Astrocyte of the spinal cord (primary cell): ENCODE measurements at places on chromosomes 6 and 20.
A peak's percentile ranks its signal among the peaks of the same experiment; 100 is the strongest.

DNA sequence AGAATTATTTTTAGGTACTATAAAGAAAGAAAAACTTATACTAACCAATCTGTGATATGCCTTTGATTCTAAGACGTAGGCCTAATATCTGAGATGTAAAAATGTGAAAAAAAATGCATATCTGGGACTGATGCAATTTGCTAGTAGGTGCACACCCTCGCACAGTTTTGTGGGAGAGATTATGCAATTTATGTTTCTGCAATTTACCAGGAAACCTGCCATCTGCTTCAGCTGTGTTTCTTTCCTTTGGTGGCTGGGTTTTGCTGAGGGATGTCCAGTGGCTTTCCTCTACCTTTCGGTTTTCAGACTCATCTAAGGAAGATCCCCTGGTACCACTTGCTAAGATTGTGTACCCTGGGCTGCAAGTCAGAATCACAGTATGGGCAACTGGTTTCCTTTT is 186.9 kb downstream of the ZFP64 start:
- DNase-seq, result no peak

GRCh38 chr6:76631622-76632021 is 559.2 kb upstream of the IMPG1 start:
- DNase-seq, result no peak

DNA sequence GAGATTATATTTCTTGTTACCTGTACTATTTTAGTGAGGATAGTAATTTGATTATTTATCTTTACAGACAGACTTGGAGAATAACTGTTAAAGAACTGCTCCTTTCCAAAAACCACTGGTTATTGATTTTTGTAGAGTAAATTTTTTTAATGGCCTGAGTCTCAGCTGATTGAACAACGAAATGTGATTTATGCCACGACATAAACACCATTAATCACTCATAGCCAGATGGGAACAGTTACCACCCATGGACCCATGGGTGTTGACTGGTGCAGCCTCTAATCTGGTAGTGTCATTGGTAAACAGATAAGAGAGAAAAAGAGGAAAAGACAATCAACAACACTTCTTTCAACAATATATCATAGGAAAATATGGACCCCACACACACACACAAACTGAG is 101.4 kb upstream of the BEND6 start:
- no peak for DNase-seq

GRCh38 chr6:12118607-12119006 is 106.5 kb downstream of the HIVEP1 start:
- no peak for DNase-seq

GRCh38 chr20:63858393-63859165 is 2.7 kb upstream of the ABHD16B start:
- DNase-seq, result peak; percentile 80

DNA sequence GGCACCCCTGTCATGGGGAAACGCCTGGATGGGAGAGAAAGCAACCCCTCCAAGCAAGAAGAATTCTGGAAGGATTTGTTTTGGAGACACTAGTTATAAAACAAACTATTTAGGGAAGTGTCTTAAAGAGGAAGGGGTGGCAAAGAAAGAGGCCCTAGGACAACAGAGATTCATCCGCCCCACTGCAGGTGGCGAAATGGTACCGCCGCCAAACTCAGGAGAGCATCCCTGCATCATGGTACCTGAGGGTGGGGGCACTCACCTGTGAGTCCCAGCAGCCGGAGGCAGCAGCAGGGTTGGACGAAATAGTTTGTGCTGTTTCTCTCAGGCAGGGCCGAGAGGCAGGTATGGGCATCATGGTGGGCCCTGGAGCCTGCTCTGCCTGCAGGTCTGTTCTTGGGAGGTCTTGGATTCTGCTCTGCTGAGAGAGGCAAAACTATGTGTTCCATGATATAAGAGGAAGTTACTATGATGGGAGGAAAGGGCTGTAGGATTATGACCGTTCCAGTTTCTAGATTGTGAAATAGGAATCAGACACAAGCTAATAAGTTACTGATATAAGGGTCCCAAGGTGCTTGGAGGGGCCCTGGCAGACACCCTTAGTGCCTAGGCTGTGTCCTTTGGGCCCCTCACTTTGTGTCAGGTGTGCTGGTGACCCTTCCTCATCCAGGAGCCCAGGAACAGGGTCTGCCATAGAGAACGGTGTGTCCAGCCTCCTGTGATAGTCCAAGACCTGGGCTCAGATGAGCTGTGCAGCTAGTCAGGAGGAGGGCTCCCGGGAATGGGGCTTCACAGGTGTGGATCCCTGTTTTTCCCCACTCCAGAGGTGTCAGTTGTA is 20.4 kb downstream of the SIRPD start:
- DNase-seq, result no peak

GRCh38 chr20:47487175-47487917 is 14.3 kb upstream of the NCOA3 start:
- no peak for DNase-seq

- no peak for DNase-seq
Measured at GRCh38 chr6:63897952-63898351, 262.4 kb downstream of the PHF3 start.

DNA sequence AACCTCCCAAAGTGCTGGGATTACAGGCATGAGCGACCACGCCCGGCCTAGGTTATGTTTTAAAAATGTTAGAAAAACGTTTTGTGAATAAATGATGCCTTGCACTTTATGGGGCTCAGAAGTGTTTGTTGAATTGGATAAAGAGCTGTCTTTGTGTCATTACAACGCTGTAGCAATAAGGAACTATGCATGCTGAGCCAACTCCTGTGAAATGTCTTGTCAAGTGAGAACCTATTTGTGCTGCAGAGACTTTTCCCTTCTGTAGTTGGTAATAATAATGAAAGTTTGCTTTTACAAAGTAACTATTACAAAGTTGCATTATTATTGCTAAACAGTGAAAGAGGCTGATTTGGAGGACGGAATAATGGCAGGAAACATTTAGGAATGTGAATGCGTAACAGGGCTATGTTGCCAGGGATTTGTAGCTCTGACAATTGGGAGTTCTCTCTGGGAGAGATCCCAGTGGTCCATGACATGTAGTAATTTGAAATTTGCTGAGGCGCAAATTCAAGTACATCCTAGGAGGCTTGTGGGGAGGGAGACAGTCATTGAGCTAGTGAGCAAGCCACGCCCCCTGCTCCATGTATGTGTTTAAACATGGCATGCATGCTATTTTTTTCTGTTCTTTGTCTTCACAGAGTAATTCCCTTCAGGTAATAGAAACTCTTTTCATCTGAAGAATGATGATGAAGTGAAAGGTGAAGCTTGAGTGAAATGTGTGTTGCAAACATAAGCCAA is 16.8 kb upstream of the BICRAL start:
- no peak for DNase-seq

DNA sequence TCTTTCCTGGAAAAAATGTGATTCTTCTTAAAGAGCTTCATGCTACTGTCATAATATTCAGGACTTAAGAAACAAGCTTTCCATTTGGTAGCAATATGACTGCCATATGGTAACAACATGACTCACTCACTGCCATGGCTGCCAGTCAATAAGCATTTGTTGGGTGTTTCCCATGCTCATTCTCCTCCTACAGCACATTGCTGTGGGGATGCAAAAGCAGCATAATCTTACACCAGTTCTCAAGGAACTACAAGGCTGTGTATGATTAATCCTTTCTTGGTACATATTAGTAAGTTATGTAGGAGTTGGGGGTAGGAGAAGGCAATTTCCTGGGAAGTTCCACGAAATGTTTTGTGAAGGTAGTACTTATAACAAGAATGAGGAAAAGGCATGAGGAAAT is 76.7 kb downstream of the CEP162 start:
- peak; percentile 76 for DNase-seq

GRCh38 chr6:40340196-40340595 is 247.0 kb downstream of the LRFN2 start:
- DNase-seq, result no peak

DNA sequence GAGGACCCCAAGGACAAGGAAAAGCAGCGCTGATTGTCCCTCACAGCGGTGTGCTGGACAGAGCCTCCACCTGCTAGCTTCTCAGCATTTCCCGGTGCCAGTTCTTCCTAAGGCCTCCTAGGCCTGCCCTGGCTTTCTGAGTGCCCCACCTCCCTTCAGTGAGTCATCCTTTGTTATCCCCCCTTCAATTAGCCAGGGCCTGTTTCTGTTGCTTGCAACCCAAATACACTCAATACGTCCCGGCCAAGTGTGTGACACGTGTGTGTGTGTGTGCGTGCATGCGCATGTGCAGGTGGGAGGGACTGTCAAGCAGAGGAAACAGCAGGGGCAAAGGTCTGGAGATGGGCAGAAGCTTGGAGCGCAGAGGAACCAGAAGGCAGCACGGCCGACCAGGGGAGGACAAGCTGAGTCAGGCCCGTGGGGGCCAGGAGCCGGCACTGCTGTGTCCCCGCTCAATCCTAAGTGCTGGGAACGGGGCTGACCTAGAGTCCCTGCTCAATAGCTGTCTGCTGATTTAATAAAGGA is 159.8 kb downstream of the PREX1 start:
- no peak for DNase-seq

DNA sequence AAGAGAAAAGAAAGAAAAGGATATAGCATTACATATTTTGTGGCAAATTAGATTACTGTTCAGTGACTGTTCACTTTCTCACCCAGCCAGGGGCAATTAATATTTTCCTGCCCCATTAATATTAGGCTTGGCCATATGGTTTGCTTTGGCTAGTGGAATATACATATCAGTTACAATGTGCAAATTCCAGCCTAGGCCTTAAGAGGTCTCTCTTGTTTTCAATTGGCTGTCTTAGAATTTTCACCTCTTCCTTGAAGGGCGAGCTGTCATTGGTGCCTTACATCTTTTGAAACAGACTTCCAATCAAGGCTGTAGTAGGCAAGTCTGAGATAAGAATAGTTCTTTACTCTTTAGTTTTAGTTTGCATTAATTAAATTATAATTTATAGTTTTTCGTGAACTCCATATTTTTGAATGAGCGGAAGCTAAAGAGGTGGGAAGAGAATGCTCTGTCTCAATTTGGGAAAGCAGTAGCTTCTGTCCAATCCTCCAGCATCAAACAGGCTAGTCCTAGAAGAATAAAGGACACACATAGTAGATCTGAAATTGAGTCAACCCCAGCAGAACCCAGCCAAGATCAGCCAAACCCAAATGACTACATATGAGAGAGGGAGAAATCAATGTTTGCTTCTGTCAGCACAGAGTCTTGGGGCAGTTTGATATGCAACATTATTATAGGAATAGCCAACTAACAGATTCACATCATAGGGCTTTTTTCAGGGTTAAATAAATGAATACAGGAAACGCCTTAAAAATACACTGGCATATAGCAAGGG is 6.3 kb upstream of the CSNK2A1 start:
- DNase-seq, result no peak

DNA sequence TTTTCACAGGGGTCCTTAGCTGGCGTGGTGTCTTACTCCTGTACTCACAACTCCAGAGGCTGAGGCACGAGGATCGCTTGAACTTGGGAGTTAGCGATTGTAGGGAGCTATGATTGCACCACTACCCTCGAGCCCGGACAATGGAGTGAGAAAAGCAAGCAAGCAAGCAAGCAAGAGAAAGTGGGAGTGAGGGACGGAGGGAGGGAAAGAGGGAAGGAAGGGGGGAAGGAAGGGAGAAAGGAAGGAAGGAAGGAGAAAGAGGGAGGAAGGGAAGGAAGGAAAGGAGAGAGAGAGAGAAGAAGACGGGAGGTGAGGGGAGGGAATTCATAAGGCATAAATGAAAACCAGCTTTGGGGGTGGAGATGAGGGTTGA is 120.5 kb downstream of the TRIM27 start:
- DNase-seq, result no peak

GRCh38 chr6:46046558-46047174 is 31.0 kb upstream of the CLIC5 start:
- DNase-seq, result no peak

DNA sequence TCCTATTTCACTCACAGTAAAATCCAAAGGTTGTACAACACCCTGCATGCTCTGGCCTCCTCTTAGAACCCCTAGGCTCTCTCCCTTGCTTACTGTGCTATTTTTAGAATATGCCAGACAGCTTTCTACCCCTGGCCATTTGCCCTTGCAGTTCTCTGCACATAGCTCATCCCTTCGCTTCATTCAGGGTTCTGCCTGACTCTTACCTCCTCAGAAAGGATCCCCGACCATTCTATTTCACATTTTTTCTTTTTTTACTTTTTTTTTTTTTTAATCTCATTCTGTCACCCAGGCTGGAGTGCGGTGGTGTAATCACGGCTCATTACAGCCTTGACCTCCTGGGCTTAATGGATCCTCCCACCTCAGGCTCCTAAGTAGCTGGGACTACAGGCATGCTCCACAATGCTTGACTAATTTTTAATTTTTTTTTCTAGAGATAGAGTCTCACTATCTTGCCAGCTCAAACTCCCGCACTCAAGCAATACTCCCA is 33.6 kb downstream of the COMMD7 start:
- peak; percentile 13 for DNase-seq

DNA sequence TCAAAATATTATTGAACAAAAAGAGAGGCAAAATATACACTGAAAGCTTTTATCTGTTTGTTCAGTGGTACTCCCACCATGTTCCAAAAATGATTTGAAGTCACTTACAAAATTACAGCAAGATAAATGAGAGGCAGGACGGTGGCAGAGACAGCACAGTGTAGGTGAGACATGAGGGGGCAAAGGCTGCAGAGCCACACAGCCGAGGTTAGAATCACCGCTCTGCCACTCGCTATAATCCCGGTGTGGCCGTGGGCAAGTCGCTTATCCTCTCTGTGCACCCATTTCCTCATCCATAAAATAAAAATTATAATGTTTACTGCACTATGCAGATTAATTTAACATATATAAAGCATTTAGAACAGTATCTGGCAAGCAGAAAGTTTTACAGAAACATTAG is 140.1 kb upstream of the BEND6 start:
- DNase-seq, result no peak

GRCh38 chr20:40565001-40565681 is 123.9 kb downstream of the MAFB start:
- DNase-seq, result peak; percentile 89

DNA sequence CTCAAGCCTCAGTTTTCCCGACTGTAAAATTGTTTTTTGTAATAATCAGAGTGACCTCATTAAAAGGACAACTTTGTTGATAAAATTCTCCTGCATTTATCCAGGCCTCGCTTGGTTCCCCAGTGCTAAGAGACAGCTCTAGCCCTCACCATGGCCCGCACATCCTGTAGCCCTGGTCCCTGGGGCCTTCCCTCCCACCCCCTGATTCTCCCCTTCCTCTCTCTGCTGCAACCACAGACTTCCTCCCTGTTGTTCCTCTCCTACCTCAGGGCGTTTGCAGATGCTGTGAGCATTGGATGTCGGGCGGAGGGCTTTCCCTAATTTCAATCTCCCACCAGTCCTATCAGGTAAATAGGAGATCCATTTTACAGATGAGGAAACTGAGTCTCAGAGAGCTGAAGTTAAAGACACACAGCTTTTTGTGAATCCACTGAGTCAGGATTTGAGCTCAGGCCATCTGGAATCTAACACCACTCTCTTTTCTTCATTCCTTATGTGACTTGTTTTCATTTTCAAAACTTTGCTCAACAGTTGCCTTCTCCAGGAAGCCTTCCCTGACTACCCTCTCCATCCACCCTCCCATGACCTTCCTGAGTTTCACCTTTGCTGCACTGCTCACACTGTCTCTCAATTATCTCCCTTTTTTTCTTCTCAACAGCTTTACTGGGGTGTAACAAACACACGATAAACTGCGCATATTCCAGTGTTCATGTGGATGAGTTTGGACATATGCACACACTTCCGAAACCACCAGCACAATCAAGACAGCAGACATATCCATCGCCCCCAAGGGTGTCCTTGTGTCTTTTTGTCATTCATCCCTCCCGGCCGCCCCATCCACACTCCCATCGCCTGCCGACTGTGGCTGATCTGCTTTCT is 107.1 kb downstream of the CEBPB start:
- no peak for DNase-seq

GRCh38 chr6:38852215-38852614 is 137.1 kb downstream of the DNAH8 start:
- no peak for DNase-seq

- DNase-seq, result no peak
Measured at GRCh38 chr6:5274231-5274630, 12.9 kb downstream of the FARS2 start.
